ENCODE measurements at places on chromosomes 7 and 10.

DNA sequence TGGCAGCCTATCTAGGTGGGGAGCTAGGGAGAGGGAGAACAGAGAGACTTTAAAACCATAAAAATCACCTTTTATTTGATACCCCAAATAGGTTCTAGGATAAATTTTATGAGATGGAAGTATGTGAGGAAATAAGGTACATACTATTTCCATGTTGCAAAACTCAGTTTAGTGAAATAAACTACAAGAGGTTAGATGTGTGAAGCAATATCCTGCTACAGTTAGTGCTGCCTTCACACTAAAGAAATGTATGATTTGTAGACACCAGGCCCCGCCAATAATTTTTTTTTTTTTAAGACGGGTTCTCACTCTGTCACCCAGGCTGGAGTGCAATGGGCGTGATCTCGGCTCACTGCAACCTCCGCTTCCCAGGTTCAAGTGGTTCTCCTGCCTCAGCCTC lies 34.4 kb upstream of the RSBN1L start:
- DNase-seq, result no peak

DNA sequence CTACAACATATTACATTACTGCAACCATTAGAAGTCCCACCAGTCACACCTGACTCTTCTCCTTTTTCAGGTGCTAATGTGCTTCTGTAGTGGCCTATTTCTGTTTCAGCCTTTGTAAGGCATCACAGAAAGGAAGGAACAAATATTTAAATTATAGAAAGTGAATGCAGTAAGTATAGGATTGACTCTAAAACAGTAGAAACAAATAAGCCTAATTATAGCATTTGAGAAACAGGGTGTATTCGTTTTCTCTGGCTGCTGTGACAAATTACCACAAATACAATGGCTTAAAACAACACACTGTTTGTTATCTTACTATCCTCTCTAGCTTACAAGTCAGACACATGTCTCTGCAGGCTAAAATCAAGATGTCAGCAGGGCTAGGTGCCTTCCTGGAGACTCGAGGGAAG lies 69.4 kb downstream of the CCSER2 start:
- DNase-seq, result no peak

- no peak for DNase-seq
Measured at GRCh38 chr7:15669443-15670090, 16.9 kb downstream of the MEOX2 start.

- DNase-seq, result no peak
Measured at GRCh38 chr7:104955276-104955675, 58.7 kb upstream of the KMT2E start.

GRCh38 chr7:16951483-16952080 lies 69.8 kb upstream of the AGR3 start:
- DNase-seq, result no peak

GRCh38 chr10:110625356-110625894 lies 18.7 kb upstream of the RBM20 start:
- no peak for DNase-seq

DNA sequence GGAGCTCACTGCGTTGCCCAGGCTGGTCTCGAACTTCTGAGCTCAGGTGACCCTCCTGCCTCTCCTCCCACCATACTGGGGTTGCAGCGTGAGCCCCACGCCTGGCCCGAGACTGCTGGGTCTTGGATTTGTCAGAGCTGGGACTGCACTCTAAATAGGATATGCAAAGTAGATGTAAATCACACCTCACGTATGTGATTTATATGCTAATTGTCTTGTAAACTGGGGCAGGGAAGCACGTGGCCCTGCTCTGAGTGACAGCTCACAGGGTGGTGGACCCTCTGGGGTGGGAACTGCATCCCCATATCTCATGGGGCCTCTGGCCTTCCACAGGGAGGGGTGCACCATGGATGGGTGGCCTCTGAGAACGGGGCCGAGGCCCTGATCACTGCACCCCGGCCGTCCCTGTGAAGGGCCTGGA lies 34.1 kb downstream of the GET4 start:
- DNase-seq, result no peak

GRCh38 chr10:109966961-109967738 lies 40.6 kb upstream of the ADD3 start:
- no peak for DNase-seq

DNA sequence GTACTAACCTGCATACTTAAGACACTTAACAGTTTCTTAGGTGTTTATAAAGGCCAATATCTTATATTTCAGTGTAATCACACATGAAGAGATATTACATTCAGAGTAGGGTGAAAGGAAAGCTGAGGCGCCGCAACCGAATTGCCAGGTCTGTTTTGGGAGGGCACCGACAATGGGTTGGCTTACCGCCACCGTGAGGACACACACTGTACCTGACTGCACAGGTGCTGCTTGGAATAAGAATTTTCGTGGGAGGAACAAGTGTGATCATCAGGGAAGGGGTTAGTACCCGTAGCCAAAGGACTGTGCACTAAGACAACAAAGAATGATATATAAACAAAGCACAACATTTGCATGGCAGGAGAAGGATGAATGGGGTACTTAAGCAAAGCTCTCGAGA lies 591.8 kb downstream of the SUGCT start:
- DNase-seq, result no peak

DNA sequence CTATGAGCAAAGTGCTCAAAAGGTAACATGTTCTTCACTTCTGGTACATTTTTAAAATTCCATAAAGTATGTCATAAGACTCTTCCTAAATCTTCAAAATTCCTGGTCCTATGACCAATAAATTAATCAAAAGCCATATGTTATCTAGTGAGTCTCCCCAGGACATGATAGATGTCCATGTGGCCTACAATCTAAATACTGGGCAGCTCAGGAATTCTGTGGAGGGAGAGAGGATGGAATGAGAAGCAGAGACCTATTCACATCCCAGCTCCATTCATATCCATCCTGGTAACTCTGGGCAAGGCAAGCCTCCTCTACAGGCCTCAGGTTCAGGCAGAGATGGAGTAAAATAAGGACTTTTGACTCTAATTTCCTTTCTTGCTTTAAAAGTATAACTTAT lies 224.8 kb downstream of the MTERF1 start:
- no peak for DNase-seq

- peak; percentile 69 for DNase-seq
Measured at GRCh38 chr7:39414224-39415035, 151.8 kb upstream of the YAE1 start.

Measured in neuronal stem cell (in vitro differentiated cells).